T-helper 9 cell (primary cell): ENCODE measurements at places on chromosomes 7 and 10.

GRCh38 chr7:6376820-6377219 is 70.9 kb downstream of the DAGLB start:
- DNase-seq = no peak

GRCh38 chr7:104572554-104572953 is 244.2 kb downstream of the LHFPL3 start:
- DNase-seq = no peak

DNA sequence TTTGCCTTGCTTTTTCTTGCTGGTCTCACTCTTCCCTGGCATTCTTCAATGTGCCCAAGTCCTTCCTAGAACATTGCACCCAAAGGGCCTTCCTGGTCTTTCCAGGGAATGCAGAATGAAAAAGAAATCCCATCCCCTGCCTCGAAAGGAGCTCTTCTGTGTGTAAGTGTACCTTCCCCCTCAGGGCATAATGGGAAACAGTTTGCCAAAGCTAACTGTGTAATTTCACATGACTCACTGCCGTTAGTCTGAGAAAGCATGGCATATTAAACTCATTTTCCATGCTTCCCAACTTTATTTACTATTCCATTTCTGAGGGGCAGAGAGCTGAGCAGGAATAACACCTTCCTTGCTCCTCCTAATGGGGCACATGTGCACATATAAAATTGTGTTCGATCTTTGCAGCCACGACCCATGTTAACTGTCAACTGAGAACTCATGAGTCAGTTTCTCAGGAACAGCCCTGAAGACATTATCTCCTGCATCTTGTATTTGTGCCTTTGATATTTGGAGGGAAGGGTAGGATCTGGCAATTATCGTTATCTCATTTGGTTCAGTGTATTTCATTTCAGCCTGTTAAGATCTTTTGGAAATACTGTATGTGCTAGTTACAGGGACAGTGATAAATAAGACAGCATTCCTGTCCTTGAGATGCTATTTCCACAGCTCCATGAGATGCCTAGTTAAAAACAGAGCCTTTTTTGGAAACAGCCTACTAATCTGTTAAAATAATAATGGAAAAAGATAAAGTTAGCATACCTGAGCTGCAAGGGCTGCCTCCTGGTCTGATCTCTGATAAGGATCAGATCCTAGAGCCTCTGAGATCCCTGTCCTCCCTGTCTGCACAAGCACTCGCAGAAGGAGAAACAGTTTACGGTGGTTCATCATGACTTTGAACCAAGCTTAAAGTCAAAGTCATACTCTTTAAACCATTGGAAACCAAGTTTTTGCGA is 42.3 kb downstream of the IKZF1 start:
- DNase-seq = no peak

DNA sequence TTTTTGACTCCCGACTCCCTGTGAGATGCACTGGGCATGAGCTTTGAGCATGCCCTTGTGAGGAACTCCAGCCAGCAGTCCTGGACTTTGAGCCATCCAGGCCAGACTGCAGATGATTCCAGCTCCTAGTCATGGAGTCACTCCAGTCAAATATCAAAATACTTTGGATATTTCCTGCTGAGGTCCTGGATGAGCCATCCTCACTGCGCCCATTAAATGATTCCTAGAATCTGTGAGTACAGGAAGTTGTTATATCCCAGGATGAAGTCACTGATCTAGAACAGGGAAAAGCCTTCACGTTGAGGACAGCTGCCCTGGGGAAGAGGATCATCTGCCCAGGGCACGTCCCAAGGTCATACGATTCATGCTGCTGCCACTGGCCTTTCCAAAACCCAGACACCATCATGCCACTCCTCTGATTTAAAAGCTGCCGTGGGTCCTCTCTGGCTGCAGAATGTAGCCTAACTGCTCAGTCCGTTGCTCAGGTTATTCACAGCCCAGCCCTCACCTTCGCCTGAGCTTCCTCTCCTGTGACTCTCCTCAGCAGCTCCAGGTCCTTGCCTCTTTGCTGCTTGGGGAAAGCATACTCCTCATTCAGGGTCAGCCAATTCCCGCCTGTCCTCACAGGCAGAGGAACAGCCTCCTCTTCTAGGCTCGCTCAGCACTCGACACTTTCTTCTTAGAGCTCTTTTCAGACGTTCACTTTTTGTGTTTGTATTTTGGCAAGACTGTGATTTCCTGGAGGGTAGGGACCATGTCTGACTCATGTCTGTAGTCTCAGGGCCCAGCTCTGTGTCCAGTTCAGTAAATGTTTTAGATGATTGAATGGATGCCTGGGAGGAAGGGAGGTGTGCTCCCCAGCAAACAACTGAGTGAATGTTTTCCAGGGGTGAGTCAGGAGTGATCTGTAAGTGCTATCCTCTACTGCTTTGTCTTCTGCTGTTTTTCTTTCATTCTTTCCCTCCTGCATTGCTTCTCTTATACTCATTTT is 157.8 kb downstream of the SNX10 start:
- no peak for DNase-seq

GRCh38 chr7:51013861-51014511 is 231.3 kb upstream of the GRB10 start:
- DNase-seq = no peak

GRCh38 chr7:2379161-2379560 is 24.2 kb upstream of the CHST12 start:
- DNase-seq = no peak

DNA sequence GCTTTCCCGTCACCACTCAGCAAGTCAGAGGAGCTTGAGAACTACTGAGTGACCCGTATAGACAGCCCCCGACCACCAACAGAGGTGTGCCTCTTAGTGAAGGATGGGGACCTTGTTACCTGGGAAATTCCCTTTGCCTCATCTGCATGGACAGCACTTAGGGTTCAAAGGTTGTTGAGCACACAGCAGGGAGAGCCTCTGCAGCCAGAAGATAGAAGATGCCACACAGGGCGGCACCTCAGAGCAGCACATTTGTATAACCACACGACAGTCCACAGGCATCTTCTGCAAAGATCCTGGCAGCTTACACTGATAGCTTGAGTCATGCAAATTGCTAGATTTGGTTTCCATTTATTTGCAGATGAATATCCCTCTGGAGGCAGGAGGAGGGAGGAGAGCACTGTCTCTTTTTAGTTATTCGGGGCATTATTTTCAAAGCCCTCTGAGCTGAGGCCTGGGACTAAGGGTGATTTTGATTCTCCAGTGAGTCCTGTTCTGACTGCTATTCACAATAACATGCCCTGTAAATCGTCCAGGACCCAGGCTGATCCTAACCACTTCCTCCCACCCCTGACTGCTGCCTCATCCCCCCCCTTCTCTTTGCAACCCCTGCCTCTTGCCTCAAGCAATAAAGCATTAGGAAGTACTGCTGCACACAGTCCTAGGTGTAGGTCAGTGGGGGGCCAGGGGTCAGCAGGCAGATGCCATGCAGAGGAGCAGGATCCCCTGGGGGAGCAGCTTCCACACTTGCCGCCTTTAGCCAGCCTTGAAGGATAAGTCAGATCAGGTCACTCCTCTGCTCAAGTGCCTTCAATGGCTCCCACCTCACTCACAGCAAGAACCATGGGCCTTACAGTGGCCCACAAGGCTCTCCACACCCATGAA is 24.6 kb upstream of the INMT start:
- peak; percentile 36 for DNase-seq

DNA sequence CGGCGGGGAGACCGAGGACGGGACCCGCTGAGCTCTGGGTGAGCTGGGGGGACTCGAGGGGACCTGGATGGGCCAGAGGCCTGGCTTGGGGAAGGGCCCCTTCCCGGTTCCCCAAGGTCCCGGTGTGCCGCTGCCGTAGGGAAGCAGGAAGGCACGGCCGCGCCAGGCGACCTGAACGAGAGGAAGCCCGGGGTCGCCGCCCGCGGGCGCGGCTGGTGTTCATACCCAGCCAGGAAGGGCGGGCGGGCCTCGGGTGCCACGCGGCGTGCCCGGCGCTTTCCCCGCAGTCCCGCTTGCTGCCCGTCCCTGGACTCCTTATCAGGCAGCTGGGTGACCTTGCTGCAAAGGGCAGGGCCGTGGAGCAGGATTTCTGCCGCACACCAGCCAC is 38.0 kb downstream of the ZNF777 start:
- peak; percentile 23 for DNase-seq

GRCh38 chr7:14446829-14447228 is 455.7 kb downstream of the DGKB start:
- no peak for DNase-seq
